ENCODE measurements at places on chromosomes 4 and X.
A peak's percentile ranks its signal among the peaks of the same experiment; 100 is the strongest.

GRCh38 chr4:189870511-189871234 is 70.0 kb upstream of the FRG1 start:
- no peak for DNase-seq

DNA sequence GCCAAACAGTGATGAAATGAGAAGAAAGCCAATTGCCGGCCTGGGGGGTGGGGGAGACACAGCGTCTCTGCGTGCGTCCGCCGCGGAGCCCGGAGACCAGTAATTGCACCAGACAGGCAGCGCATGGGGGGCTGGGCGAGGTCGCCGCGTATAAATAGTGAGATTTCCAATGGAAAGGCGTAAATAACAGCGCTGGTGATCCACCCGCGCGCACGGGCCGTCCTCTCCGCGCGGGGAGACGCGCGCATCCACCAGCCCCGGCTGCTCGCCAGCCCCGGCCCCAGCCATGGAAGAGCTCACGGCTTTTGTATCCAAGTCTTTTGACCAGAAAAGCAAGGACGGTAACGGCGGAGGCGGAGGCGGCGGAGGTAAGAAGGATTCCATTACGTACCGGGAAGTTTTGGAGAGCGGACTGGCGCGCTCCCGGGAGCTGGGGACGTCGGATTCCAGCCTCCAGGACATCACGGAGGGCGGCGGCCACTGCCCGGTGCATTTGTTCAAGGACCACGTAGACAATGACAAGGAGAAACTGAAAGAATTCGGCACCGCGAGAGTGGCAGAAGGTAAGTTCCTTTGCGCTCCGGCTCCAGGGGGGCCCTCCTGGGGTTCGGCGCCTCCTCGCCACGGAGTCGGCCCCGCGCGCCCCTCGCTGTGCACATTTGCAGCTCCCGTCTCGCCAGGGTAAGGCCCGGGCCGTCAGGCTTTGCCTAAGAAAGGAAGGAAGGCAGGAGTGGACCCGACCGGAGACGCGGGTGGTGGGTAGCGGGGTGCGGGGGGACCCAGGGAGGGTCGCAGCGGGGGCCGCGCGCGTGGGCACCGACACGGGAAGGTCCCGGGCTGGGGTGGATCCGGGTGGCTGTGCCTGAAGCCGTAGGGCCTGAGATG is at the start of gene SHOX:
SHOX (plus strand) TSS at position 180 of the 885 bp plus-strand sequence; CDS start at position 287, 107 bp downstream.
- peak; percentile 68 for DNase-seq

GRCh38 chr4:182495031-182495430 is 251.8 kb downstream of the TENM3 start:
- no peak for DNase-seq

DNA sequence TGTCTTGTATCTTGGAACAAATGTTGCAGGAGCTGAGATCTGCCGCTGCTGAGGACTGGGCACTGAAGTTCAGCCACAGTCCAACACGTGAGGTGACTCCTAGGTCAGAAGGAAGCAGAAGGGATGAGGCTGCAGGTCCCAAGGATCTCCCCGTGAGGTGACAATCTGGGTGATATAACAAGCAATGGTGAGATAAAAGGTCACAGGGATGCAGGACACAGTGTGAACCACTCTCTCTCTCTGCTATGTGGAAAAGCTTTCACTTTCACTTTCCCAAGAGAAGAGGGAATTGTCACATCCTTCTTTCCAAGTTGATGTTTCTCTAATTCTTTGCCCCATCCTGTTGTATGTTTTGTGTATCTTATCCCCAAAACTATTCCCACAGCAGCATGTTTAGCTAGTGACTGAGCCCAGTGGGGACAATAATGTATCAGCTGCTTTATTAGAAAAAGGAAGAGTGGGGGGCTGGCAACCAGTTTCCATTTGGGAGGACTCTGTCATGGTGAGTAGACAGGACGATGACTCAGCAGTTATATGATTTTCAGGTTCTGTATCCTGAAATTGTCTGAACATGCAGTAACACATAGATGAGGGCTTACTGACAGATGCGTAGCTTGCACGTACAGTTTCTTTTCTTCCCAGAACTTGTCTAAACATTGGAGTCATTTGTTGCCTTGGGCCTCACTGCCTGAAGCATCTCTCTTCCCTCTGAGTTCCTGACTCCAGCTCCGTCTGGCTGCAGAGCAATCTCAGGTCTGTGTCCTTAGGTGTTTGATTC is 1415.8 kb upstream of the TENM3 start:
- DNase-seq, result no peak

GRCh38 chr4:127698789-127699200 is 31.4 kb upstream of the SLC25A31 start:
- DNase-seq, result no peak

DNA sequence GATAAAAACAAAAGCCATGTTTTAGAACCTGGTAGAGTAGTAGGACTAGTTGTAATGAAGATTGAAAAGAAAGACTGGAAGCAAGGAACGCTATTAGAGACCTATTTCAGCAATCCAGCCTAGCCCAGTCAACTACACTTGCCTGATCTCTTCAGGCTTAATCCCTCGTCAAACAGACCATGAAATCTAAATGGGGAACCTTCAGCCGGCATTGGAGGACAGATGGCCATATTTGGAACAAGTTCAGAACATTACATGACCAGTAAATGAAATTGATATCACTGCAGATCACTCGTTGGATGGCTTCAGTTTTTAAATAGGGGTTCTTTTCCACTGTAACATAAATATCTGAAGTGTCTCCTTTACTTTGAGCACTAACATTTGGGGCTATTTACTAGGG is 84.8 kb upstream of the WDR44 start:
- DNase-seq, result no peak

DNA sequence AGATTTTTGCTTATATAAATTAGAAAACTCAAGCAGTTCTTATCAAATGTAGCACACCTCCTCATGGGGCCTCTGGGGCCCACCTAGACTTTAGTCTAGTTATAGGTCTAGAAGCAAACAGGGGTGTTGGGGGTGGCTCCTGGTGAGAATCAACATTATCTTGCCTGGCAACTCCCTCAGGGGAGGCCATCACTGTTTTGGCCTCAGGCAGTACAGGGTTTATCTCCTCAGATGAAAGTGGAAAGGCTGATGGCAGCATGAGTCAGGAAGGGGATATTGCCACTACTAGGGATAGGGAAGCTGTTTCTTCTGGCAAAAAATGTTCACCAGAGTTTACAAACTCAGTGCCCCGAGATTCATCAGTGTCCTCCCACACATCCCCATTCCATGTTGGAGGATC is 232.4 kb upstream of the BMP3 start:
- no peak for DNase-seq

GRCh38 chr4:100569196-100569595 is 51.4 kb upstream of the EMCN start:
- no peak for DNase-seq

- DNase-seq, result no peak
These were observed 100.7 kb upstream of the ZDHHC15 start for GRCh38 chrX:75623535-75623934.

DNA sequence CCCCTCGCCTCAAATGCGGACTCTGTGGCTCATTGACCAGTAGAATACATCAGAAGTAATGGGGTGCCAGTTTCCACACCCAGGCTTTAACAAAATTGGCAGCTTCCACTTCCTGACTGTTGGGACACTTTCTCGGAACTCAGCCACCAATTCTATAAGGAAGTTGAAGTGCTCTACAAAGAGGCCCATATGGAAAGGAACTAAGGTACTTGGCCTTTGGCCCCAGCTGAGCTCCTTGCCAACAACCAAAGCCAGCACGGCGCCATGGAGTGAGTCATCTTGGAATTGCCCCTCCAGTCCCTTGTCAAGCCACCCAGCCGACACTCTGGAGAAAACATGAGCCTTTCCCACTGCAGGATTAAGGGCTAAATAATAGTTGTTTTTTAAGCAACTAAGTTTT is 262.2 kb upstream of the INTU start:
- peak; percentile 76 for DNase-seq

GRCh38 chrX:138651494-138651893 is 60.0 kb downstream of the FGF13 start:
- DNase-seq, result no peak

DNA sequence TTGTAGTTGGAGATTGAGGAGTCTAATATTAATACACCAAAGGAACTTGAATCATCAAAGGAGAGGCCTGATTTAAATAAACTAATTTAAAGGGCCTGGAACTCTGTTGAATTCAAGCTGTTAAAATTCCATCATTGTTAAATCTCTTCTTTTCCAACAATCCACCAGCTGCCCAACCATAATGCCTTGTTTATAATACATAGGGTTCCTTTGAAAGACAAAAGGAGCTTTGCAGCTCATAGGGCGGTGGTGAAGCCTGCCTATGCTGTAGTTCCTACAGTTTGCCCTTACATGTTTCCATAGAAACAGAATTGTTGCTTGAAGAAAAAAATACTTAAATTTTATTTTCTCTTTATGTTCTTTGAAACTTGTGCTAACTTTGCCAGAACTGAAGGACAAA is 102.8 kb downstream of the GLUD2 start:
- DNase-seq, result no peak

- no peak for DNase-seq
These were observed 11.2 kb upstream of the FREM3 start for GRCh38 chr4:143711543-143712154.

Measured in aorta (tissue), 5 donors.